ENCODE measurements at places on chromosomes 2 and 18.

DNA sequence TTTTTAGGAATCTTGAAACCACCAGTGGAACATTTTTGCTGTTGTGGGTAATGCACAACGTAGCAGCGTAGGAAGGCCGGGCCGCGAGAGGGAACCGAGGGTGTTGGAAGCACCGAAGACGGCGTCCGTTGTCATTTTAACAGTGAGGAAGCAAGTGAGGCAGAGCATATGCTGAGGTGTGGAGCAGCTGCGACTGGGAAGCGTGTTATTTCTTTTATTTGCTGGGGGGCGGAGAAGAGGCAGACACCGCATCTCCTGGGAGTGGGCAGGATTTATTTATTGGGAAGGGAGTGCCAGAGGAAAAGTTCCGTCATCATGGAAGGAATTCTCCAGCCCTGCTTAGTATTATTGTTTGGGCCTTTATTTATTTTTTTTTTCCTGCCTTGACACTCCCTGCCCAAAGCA is 232.8 kb downstream of the KLHL29 start:
- no peak for DNase-seq

DNA sequence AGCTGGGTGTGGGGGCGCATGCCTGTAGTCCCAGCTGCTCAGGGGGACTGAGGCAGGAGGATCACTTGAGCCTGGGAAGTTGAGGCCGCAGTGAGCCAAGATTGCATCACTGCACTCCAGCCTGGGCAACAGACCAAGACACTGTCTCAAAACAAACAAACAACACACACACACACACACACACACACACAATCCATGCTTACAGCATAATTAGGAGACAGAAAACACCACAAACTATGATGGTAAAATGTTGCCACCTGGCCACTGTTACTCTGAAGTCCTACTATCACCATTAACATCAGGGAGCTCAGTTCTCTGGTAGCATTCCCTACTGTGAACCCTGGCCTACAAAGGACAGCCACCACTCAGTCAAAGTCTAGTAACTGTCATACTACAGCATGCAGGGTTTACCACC is 18.3 kb downstream of the DNPEP start:
- no peak for DNase-seq

GRCh38 chr18:58190842-58191530 is 147.0 kb downstream of the NEDD4L start:
- DNase-seq: no peak

- DNase-seq: no peak
Observed at GRCh38 chr2:101327863-101328394, 19.4 kb upstream of the RNF149 start.
